ENCODE measurements at places on chromosomes 7 and 10.
A peak's percentile ranks its signal among the peaks of the same experiment; 100 is the strongest.

DNA sequence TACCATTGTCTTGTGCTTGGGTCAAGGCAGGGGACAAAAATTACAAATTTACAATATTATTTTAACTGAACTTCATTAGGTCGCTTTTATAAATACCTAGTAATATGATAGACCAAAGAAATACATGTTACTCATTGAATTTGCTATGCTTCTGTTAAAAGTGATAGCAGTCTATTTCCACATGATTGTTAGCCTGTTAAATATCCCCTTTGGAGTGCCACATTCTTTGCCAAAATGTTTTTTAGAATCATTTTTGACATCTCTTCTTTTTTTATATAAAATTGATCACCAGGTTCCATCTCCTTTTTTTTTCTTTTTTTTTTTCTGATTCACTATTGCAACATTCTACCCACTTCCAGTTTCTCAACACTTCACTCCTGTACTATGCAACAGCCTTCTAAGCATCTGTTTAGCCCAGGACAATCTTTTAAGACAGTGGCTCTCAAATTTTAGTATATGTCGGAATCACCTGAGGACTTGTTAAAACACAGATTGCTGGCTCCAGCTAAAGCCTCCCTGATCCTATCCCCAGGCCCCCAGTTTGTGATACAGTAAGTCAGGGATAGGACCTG lies 16.4 kb upstream of the NDUFA5 start:
- peak; percentile 17 for DNase-seq

DNA sequence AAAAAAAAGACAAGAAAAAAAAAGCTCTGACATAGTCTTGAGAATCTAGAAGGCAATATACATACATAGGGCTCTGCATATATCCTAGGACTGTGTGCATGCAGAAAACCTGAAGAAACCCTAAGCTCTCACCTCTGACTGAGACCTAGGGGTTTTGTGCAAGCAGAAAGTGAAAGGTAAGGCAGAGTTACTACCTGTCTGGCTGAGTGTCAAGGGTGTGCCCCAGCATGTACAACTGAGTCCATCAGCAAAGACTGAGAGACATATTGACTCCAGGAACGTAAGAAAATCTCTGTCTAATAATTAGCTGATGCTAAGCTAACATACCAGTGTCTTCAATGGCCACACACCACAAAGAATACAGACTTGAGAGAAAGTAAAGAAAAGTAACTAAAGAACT lies 16.3 kb upstream of the HNRNPH3 start:
- no peak for DNase-seq

DNA sequence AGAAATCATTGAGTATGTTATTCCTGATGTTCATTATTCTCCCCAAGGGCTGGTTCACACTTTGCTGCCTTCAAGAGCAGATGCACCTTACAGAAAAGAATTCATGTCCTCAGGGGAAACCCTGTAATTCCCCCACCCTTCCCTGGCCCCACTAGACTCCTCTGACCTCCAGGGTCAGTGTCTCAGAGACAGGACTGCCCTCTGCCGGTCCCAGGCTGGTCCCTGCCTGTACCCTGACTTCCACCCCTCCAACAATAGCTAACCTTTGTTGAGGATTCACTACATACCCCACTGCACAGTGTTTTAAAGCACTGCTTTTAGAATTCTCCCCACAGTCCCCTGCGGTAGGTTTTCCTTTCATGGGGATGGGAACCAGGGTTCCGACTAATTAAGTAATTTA lies 4.4 kb upstream of the SEPHS1 start:
- DNase-seq: no peak

GRCh38 chr7:113247198-113247597 lies 128.8 kb upstream of the SMIM30 start:
- DNase-seq: peak; percentile 25

DNA sequence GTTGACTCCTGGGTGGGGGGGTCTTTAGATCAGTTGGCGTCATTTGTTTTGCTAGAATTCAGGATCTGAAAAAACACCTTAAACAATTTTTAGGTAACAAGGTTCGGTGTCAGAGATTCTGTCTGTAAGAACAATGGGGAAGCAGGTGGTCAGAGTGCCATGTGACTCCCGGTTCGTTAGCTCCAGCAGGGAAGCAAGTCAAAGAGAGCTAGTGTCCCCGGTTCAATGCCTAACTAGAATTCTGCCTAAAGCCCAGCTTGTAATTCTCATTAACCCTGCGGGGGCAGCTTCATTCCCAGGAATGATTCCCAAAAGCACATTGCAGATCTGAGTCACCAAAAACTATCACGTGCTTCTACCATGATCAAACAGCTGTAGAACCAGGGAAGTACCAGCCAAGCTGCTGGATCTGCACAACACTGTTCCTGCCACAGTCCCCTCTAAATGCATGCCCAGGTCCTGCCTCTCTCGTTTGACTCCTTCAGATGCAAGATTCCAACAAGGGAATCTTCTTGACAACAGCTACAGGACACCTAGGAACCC lies 664.3 kb upstream of the CELF2 start:
- DNase-seq: no peak

Measured in adipocyte (in vitro differentiated cells).